ENCODE measurements at places on chromosomes 5 and 9. TPM values are rescaled to one million over a fixed set of nuclear protein-coding genes. Genes with fewer than 3 reads are reported as not detected.

Gene PCDHGA10
- total RNA-seq: 5.2 TPM

Gene N4BP3
- 1.1 TPM for total RNA-seq

Gene CCL21
- total RNA-seq: not detected

Gene ZFP62
- total RNA-seq: 24.1 TPM

Gene SLC44A1
- 78.0 TPM for total RNA-seq

Gene SLC22A4
- 1.1 TPM for total RNA-seq

Gene CARD9
- total RNA-seq: 3.4 TPM

Gene PCAT7
- total RNA-seq: not detected

Gene DNAH5
- total RNA-seq: 0.11 TPM

Measured in uterine smooth muscle cell (primary cell).